Urinary bladder (tissue), 4 donors: ENCODE measurements at places on chromosomes 2 and 18.

DNA sequence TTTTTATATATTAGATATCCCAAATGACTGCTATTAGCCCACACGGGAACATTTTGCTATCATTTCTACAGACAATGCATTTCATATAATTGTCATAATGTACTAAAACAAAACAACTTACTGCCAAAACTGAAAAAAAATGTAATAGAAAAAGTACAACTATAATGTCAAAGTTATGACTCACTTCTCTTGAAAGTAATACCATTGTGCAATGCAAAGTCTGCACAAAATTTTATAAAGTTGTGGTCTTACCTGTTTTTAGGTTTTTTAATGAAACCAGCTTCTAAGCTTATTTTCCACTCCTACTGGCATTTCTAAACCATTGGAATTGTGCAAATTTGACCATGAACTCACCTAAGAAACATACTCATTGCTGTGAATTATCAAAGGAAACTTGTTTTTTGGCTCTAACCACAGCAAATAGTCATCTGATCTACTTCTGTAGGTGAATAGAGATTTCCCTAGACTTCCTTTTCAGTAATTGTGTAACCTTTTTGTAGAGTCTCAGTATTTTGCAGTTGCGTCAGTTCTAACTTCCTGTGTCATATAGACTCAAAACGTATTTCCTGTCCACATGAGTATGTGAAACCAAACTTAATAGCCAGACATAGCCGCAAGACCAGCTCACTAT is 31.9 kb upstream of the TFPI start:
- no peak for DNase-seq

DNA sequence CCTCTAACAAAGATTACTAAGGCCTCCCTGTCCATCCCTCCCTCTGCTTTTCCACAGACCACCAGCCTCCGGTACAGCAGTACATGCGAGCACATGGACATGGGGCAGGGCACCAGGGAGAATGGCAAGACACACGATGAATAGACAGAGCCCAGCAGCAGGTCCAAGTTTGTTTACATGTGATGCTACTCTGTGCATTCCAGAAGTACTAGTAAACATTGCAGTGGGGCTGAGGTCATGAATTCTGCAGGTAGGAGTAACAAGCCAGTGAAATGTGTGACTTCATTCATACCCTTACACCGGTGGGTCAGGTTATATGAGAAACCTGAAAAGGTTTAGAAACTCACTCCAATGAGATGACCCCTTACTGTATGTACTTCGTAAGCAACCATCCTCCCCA is 205.7 kb downstream of the BCL11A start:
- no peak for DNase-seq

GRCh38 chr2:174051741-174052583 is 86.8 kb upstream of the SP3 start:
- DNase-seq = peak; percentile 58

DNA sequence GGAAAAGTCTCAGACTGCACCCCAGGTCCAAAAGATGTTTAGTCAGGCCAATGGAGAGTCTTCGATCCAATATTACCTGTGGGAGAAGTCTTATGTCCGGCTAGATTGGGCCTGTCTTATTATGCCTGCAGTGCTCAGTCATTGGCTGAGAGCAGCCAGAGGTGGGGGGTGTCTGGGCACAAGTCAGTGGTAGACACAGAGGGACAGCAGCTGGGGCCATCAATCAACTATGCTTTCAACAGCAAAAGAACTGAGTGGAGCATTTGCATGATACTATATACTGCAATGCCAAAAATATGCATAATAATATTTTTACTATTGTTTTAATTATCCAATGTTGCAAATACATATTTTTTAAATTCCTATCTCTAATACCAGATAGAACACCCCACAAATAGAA is 298.6 kb upstream of the CDH20 start:
- no peak for DNase-seq

GRCh38 chr2:54503192-54503591 is 47.1 kb downstream of the SPTBN1 start:
- no peak for DNase-seq

- DNase-seq = no peak
These were observed 34.8 kb upstream of the MYO3B start for GRCh38 chr2:170143045-170143717.

GRCh38 chr2:3456125-3456524 is 63.2 kb downstream of the ADI1 start:
- no peak for DNase-seq

DNA sequence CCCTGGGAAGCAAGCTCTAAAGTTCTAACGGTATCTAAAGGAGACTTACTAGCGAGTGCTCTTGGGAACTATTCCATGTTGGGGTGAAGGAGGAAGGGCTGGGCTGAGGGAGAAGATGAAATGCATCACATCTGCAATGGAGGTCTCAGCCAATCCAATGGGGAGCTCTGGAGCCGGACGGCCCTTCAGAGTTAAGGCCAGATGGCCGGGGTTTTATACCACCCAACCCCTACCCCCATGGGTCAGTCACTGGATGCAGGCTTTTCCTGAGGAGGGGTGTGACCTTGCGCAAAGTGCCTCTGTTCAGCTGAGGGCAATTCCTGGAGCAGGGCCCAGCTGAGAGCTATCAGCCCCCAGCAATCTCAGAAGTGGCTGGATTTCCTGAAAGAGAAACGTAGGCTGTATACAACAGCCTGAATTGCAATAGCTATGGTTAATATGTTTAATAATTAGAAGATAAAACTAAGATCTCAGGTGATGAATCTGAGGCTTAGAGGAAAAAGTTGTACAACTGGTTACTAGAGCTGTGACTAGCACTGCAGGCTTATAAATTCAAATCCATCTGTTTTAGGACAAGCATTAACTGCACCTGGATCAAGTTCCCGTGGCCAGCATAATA is 21.6 kb downstream of the EIPR1 start:
- no peak for DNase-seq

DNA sequence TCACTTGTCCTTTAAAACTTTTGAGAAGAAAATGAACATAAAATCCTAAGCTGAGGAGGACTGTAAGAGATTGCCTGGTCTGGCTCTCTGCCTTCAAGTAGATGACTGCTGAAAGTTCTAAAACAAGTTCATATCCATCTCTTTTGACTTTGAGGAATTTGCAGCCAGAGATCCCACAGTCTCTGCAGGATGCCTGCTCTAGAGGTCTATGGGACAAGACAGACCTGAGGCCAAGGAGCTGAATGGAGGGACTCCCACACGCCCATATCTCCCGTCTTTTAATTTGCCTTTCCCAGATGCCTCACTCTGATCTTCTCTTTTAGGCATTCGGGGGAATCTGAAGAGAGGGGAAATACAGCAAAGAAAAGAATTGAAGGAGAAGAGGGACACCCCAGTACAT is 255.9 kb upstream of the RASGRP3 start:
- no peak for DNase-seq

DNA sequence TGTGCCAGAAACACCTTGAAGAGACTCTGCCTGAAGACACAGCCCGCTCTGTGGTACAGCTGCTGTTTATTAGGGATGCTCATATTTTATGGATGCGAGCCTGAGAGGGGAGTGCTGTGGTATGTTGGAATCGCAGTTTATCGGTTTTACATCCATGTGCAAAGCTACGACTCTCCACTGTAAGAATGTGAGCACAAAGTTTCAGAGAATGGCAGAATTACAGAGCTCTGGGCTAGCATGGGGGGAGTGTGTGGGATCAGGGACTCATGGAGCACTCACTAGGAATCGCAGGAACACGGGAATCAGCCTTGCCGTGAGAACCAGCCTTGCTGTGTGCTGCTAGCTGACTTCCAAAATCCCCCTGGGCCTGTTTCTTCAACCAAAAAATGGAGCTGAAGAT is 199.9 kb downstream of the RNF144A start:
- no peak for DNase-seq

- no peak for DNase-seq
These were observed 176.9 kb upstream of the SESTD1 start for GRCh38 chr2:179441551-179441950.

- no peak for DNase-seq
These were observed 49.1 kb downstream of the CENPO start for GRCh38 chr2:24842081-24843050.

DNA sequence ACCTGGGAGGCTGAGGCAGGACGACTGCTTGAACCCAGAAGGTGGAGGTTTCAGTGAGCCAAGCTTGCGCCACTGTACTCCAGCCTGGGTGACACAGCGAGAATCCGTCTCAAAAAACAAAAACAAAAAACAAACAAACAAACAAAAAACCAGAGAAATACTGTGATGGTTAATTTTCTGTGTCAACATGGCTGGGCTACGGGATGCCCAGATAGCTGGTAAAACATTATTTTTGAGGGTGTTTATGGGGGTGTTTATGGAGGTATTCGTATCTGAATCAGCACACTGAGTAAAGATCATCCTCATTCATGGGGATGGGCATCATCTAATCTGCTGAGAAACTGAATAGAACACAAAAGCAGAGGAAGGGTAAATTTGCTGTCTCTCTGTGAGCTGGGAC is 40.8 kb upstream of the COX7A2L start:
- no peak for DNase-seq

DNA sequence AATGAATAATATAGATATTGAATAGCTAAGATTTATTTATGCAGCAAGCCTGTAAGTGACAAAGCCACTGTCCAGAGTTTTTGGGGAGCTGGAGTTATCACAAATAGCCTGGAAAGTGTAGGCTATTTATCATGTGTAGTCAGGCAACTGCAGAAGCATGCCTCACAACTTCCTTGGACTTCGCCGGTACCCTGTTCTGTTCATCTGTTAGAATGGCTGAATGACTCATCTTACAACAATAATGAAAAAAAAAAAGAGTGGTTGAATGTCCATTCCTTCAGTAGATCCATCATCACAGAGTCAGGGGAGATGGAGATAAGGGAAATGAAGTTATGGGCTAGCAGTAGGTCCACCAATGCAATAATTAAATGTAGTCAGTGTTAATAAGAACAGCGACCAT is 24.0 kb upstream of the ATP5MC3 start:
- DNase-seq = no peak

DNA sequence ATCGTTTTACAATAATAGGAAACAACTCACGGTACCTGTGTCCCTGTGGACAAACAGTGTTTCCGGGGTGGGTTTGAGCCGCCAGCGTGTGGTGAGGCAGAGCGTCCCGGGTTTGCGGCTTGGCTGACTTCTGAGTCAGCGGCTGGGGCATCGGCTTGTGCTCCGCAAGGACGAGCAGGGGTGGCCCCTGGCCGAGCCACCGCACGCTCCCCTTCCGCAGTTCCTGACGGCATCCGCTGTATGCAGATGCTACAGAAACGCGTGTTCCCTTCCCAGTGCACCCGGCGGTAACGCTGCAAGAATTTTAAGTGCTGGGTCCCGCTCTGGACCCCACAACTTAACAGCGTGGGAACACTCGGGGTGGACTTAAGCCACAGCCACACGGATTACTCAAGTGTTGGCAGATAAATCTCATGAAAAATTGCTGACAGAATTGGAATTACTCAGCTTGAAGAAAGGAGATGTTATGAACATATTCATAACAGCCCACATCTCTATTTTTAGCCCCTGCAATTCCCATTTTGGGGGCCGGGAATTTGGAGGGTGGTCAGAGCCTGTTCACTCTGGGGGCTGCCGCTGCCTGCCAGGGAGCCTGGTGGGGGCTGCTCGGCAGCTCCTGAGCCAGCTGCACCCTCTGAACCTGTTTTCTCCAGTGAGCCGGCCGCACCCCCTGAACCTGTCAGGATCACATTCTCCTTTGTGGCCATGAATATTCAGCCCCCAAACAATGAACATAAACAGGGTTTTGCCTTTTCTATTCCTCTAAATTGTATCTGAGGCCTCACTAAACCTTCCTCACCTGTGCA is 12.6 kb upstream of the KCNG2 start:
- no peak for DNase-seq

DNA sequence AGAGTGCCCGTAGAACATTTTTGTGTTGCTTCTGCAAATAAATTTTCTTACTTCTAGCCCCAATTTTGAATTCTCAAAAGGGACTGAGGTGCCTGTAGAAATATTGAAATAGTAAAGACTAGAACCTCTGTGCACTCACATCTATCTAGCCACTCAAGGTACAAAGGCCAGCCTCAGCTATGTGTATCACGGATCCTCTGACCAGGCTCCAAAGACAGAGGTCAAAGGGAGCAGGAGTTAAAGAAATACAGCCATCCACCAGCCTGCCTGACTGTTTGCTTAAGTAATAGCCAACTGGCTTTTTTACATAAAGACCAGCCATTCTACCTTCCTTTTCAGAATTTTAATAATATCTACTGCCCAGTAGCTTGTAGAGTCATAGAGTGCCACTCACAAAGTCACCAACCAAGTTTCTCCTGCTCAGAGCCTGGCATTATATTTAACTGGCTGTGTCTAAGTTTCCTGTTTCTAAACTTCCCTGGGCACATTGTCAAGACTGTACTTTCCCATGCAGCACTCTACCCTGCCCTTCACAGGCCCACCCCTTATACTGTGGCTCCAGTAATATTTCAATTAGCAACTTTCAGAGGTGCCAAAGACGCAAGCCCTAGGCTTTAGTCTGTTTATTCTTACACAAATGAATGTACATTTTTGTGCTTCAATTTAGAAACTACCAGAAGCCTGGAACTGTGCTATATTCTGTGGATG is 338.3 kb upstream of the NT5C1B start:
- no peak for DNase-seq

DNA sequence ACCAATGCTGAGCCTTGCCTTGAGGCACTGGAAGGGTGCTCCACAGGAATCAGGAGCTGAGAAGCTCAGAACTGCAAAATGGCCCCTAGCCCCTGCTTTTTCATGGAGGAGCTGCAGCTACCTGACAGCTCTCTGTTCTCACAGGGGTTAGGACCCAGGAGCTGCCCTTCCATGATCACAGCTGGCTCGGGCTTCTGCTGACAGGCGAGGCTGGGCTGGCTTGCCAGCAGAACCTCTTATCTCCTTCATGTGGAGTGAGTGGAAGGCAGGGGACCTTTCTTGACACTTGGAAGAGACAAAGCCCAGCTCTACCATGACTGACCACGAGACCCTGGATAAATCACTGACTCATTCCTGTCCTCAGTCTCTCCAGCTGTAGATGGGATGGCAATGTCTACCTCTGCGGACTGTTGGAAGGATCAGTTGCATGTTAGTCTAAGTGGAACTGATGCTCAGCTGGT is 113.4 kb downstream of the CAPN13 start:
- no peak for DNase-seq

GRCh38 chr2:46849046-46849715 is 66.4 kb downstream of the MCFD2 start:
- no peak for DNase-seq

DNA sequence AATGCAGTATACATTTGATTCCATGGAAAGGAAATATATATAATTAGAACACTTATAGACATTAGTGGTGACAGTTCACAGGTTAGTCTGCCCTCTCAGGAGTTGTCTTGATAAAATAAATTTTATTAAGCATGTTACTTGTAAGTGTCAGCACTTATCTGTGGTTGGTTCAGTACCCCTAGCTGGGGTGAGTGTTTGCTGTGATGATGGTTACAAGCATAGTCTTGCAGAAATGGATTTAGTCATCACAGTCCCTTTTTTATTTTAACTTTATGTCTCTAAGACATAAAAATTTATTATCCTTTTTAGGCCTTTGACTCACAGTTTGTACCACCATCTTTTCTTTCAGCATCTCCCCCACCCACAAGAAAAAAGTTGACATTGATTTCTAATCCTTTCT is 52.1 kb downstream of the NCK2 start:
- no peak for DNase-seq
